ENCODE measurements at places on chromosomes 3 and 15.
A peak's percentile ranks its signal among the peaks of the same experiment; 100 is the strongest.

- DNase-seq = no peak
These were observed 23.1 kb downstream of the CCNL1 start for GRCh38 chr3:157136647-157137387.

GRCh38 chr3:21750831-21751391 lies at the start of gene ZNF385D:
Gene ZNF385D (minus strand): TSS chr3:21751210. CDS start chr3:21750916, 294 bp downstream.
- DNase-seq = no peak

DNA sequence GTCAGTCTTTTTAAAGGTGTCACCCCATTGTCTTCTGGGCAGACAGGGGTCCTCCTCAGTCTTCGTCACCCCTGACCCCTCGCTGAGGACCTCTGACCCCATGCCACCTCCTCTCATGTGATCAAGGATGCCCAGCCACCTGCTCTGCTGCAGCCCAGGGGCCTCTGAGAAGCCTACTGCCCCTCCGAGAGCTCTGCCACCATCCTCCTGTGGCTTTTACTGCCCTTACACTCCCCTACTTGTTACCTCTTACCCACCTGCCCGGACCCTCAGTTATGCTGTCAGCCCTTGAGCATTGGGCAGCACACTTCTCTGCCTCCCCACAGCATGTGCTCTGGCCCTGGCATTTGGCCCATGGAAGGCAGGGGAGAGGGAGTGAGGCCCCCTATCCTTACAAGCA lies 123.2 kb downstream of the LRRK1 start:
- no peak for DNase-seq

DNA sequence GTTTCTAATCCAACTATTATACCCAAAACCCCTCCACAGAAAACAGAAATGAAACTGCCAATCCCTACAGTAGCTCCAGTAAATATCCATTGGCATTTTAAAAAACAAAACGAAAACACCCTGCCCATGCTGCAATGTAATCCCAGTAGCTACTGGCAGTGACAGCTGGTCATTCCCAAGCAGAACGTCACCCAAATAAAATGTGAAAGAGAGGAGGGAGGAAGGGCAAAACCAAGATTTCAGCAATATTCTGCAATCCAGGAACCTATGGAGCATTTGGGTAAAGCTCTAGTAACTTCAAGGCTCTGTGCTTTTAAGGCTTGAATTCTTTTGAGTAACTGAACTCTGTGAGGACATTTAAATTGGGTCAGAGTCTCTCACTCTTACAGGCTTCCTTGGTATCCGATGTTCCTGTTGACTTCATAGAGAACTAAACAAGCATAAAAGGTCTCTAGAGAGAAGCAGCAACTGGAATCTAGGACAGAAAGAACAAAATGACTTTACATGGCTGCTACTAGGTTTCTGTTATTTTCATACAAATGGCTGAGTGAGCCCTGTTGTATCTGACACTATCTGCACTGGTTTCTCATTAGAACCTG lies 136.2 kb downstream of the TNIK start:
- no peak for DNase-seq

DNA sequence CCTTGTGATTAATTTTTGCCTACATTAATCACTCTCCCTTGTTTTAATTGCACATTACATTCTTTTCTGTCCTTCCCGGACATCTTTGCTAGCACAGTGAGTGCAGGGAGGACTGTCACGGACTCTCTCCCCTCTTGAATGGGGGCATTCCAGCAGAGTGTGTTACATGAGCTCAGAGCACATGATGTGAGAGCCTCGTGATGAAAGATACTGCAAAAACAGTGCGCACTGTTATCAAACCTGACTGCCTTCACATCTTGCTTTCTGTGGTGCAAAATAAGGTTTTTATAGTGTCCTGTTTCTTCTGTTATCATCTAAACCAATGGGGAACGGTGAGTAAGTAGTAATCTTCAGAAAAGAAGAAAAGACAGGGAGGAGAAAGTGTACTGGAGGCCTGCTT lies 167.5 kb downstream of the PGPEP1L start:
- DNase-seq = no peak

DNA sequence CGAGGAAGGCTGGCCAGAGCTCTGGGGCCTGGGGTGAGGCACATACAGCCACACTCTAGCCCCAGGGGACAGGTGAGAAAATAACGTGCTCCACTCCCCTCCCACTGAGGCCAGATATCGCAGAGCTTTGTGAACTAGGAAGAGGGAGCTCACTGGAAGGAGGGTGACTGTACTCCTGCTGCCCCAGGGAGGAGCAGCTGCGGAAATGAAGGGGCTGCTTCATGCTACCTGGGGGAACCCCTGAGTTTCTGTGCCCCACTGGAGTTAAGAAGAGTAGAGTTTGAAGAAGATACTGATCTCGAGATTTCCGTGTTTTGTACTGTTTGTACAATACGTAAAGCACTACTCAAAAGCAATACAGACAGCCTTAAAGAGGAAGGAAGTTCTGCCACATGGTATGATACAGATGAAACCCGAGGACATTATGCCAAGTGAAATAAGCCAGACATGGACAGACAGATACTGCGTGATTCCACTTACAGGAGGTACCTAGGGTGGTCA lies 44.6 kb downstream of the CMTM6 start:
- no peak for DNase-seq

DNA sequence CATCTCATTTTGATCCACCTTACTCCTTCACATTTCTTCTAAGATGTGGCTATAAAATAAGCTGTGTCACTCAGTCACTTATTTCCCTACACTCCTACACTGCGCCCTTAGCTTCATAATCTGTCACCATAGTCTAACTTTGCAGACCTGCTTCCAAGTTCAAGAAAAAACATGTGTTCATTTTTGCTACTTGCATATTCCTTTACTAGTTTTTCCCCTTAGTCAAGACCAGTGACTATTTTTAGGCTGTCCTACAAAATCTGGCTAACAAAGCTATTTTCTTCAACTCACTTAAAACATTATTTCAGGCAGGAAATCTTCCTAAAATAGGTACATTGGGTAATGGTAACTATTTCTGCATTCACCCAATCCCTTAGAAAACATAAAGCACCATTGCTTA lies 272.5 kb downstream of the TBC1D5 start:
- no peak for DNase-seq

DNA sequence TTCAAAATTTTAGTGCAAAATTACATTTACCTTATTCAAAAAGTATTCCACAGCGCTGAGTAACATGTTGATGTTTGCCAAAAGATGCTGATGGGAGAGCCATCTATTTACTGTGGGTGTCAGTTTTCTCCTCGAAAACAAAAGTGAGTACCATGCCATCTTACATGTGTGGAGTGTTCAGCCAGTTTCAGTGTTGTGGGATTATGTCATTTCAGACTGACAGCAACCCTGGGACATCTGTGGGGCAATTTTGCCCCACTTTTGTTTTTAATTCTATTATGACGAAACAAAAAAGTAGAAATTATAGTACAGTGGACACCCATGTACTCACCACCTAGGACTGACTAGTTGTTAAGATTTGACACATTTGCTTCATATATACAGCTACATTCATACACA lies 19.6 kb downstream of the SLCO3A1 start:
- no peak for DNase-seq

GRCh38 chr3:197298341-197298944 lies at the start of gene DLG1:
Gene DLG1 (minus strand): TSS chr3:197298612. CDS start chr3:197297204, 1,408 bp downstream.
- DNase-seq = peak; percentile 71

- no peak for DNase-seq
These were observed 34.5 kb upstream of the ABHD10 start for GRCh38 chr3:111944372-111944771.

DNA sequence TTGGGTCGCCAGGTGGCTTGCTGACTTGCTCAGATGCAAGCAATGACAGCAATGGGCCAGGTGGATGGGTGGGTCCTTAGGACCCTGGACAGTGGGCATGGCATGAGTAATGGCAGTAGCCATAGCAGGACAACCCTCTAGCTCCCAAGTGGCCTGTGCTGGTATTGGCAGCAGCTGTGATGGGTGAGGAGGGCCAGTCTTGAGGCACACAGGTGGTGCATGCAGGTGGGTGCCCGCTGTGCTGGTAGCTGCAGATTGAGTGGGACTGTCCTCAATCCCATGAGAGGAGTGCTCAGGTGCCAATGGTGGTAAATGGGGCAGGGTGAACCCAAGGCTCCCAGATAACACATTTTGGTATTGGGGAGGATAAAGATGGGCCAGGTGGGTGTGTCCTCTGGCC lies 24.2 kb downstream of the AGBL1 start:
- no peak for DNase-seq

DNA sequence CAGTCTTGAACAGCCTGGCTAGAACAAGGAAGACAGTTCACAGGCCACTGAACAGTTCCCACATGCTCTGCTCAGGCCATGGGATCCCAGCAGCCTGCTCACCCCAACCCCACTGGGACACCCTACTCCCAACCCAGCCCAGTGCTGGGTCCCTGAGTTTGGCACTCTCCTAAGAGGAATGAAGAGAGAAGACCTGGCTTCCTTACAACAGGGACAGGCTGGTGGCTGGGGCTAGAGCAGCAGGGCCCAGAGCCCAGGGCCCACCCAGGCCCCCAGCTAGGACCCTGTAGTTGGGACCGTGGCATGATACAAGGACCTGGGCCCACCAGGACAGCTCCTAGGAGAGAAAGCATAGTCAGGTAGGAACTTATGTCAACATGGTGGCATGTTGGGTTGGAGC lies 43.4 kb downstream of the SEMA3G start:
- DNase-seq = no peak

GRCh38 chr3:172107403-172107802 lies 68.0 kb downstream of the FNDC3B start:
- DNase-seq = peak; percentile 21
